ENCODE measurements at places on chromosomes 7 and 10. TPM values are rescaled to one million over a fixed set of nuclear protein-coding genes. Genes with fewer than 3 reads are reported as not detected.

- no peaks in the 10 kb centered on the region for H3K4me1 ChIP-seq
- DNase-seq = no peak
- H3K27ac ChIP-seq = peak overlapping the region; percentile 65
Measured at GRCh38 chr7:753190-753589, 26.1 kb upstream of the PRKAR1B start.

DNA sequence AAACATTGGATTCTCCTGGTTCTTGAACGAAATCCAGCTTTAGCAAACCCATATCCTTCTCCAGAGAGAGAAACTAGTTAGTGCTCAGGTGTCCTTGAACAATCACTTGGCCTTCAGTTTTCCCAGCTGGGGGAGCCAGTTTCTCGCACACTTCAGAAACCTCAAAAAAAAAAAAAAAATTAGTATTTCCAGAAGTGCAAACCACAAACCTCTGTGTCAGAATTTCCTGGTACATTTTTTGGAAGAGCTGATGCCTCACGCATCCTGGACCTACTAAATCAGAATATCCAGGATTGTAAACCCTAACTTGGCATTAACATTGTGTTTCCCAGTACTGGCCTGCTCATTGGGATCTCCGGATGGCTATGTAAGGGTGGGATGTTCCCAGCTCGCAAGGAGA, 143.4 kb upstream of the EGR2 start:
- no peak for DNase-seq
- no peak overlapping the region for H3K4me3 ChIP-seq
- no peaks in the 10 kb centered on the region for H3K36me3 ChIP-seq
- H3K27ac ChIP-seq = no peak overlapping the region
- H3K4me1 ChIP-seq = no peaks in the 10 kb centered on the region

GRCh38 chr10:55979203-55979602, 381.9 kb downstream of the ZWINT start:
- H3K36me3 ChIP-seq = no peaks in the 10 kb centered on the region
- H3K4me1 ChIP-seq = no peaks in the 10 kb centered on the region
- no peak overlapping the region for H3K4me3 ChIP-seq
- no peak for DNase-seq
- no peaks in the 10 kb centered on the region for H3K27me3 ChIP-seq

DNA sequence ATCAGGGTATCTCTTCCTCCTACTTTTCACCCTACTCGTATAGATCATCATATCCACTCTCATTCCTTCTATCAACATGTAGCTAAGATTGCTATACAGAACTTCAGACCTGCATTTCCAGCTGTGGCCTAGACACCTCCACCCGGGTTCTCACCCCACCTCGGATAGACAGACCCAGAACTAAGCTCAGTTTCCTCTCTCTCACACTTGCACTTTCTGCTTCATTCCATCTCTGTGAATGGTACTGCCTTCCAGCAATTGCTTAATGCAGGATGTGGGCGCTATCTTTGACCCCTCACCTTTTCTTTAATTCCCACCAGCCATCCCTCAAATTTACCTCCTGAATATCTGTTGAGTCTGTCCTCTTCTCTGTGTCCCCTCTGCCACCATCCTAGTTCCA, 35.7 kb downstream of the AGK start:
- DNase-seq = no peak
- no peaks in the 10 kb centered on the region for H3K27me3 ChIP-seq
- peaks cover 38% of the 10 kb centered on the region for H3K36me3 ChIP-seq
- no peak overlapping the region for H3K4me3 ChIP-seq
- peak overlapping the region; percentile 10 for H3K27ac ChIP-seq

GRCh38 chr10:123516291-123516690, 149.9 kb upstream of the GPR26 start:
- no peaks in the 10 kb centered on the region for H3K36me3 ChIP-seq
- DNase-seq = no peak
- no peak overlapping the region for H3K4me3 ChIP-seq
- no peak overlapping the region for H3K27ac ChIP-seq
- peaks cover 6% of the 10 kb centered on the region for H3K27me3 ChIP-seq

DNA sequence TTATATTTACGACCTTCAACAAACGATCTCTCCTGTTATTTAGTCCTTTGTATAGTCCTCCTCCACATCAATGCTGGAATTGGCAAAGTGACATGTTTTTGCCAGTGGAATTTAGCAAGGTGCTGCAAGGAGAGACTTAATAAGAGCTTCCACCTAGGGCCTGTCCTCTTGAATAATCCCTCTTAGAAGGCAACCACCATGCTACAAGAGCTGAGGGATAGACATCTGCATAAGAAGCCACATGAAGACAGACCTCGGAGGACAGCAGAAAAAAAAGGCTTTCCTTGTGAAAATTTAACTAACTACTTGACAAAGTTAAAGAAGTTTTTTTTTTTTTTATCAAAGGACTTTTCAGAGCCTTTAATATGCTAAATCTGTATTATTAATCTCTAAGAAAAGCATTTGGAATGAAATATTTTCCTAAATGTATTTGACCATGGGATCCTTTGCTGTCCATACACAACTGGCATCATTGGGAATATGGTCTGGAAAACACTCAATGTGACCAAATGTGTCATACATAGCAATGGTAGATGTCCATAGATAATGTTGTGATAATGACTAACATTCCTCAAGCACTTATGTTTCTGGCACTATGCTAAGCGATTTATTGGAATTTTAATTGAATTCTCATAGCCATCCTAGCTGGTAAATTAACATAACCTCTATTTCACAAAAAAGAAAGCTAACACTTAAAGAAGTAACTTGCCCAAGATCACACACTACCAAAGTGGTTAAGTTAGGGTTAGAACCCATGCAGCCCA, 13.2 kb downstream of the HYCC1 start:
- DNase-seq = no peak
- H3K27ac ChIP-seq = no peak overlapping the region
- H3K36me3 ChIP-seq = no peaks in the 10 kb centered on the region

DNA sequence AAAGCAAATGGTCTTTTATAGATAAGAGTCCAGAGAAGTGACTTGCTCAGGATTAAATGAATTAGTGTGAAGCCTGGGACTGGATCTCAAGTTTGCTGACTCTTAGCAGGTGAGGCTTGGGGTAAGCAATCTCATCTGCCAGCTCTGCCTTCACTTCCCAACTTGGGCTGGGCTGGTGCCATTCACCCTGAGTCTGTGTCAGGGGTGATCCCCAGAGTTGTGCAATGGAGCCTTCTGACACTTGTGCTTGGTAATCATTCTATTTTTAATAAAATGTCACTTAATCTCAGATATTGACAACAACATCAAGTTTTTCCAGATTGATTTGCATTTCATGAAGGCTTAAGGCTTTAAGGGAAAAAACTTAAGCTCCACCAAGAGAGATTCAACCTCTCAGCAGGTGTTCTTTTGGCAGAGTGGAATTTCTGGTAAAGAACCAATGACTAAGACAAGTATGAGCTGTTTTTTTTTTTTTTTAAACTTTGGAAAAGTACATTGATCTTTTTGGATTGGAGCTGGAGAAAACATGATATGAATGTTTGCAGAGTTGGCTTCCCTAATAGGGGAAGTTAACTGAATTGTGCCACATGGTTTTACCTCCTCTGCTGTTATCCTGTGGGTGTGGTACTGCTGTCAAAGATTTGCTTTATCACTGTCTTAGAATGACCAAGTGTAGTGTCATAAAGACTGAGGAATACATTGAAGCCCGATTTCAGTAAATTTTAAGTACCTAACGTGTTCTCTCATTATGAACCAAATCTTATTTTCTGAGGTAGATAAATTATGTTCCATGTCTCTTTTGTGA, 48.6 kb upstream of the GPR37 start:
- no peaks in the 10 kb centered on the region for H3K36me3 ChIP-seq
- peaks cover 14% of the 10 kb centered on the region for H3K27me3 ChIP-seq
- no peaks in the 10 kb centered on the region for H3K4me1 ChIP-seq
- no peak overlapping the region for H3K4me3 ChIP-seq

GRCh38 chr10:12631216-12631615, 281.9 kb downstream of the CAMK1D start:
- no peaks in the 10 kb centered on the region for H3K36me3 ChIP-seq
- H3K4me1 ChIP-seq = peaks cover 16% of the 10 kb centered on the region
- no peak for DNase-seq
- H3K27ac ChIP-seq = no peak overlapping the region

Gene FXYD4
- total RNA-seq = not detected

Gene LLCFC1
- total RNA-seq = not detected

Gene BUD23
- total RNA-seq = 67.2 TPM

Gene LIPJ
- 0.22 TPM for total RNA-seq
